ENCODE measurements at places on chromosomes 7 and 10.
A peak's percentile ranks its signal among the peaks of the same experiment; 100 is the strongest.

DNA sequence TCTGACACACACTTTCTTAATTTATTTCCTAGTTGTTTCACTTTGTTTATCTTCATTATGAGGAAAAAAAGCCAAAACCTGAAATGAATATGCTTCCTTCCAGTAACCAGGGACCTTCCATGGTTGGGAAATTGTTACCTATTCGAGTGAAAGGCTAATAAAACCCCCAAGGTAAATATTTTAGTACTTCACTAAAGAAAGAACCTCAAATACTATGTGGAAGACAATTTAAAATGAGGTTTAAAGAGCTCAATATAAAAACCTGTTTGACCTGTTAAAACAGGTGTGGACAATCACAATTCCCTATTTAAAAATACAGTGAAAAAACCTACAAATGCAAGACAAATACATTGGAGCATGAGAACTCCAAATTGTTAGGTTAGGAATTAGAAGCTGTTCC, 192.6 kb downstream of the CFTR start:
- no peaks in the 10 kb centered on the region for H3K4me1 ChIP-seq
- H3K27me3 ChIP-seq: no peaks in the 10 kb centered on the region
- no peak overlapping the region for H3K27ac ChIP-seq
- DNase-seq: no peak
- no peak overlapping the region for H3K4me3 ChIP-seq

GRCh38 chr10:126080879-126081411, 184.6 kb downstream of the FANK1 start:
- no peaks in the 10 kb centered on the region for H3K4me1 ChIP-seq
- no peak for DNase-seq
- peak overlapping the region; percentile 7 for H3K4me3 ChIP-seq
- H3K36me3 ChIP-seq: no peaks in the 10 kb centered on the region
- no peaks in the 10 kb centered on the region for H3K27me3 ChIP-seq

DNA sequence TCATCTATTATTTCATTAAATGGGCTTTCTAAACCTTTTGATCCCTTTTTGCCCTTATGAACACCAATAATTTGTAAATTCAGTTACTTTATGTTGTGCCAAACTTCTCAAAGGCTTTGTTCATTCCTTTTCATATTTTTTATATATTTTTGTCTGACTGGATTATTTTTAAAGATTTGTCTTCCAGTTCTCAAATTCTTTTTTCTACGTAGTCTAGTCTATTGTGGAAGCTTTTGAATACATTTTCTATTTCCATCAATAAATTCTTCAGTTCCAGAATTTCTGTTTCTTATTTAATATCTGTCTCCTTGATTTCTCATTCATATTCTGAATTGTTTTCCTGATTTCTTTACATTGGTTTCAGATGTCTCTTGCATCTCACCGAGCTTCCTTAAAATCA, 108.2 kb downstream of the CTNNA3 start:
- H3K4me1 ChIP-seq: no peaks in the 10 kb centered on the region
- no peak overlapping the region for H3K27ac ChIP-seq
- no peaks in the 10 kb centered on the region for H3K27me3 ChIP-seq
- no peak for DNase-seq

DNA sequence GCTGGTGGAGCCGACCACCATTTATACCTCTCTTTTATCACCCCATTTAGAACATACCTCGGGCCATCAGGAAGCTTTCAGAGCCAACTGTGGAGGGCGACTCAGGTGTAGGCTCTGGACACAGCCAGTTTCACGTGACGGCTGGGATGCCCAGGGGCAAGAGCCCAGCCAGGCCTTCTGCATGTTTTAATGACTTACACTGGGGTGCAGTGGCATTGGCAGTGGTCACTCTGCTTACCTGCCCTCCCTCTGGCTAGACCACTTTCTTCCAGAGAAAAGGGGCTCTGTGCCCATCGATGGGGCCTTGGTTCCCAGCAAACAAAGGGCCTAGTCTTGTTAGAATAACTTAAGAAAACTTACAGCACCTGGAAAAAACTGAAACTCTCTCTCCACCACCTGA, 50.0 kb downstream of the PNLIPRP2 start:
- no peaks in the 10 kb centered on the region for H3K4me1 ChIP-seq
- H3K36me3 ChIP-seq: no peaks in the 10 kb centered on the region
- DNase-seq: no peak
- no peak overlapping the region for H3K27ac ChIP-seq
- no peak overlapping the region for H3K4me3 ChIP-seq

GRCh38 chr7:44964384-44964830, 14.4 kb downstream of the MYO1G start:
- DNase-seq: no peak
- no peak overlapping the region for H3K4me3 ChIP-seq
- peaks cover 13% of the 10 kb centered on the region for H3K4me1 ChIP-seq
- H3K27me3 ChIP-seq: peaks cover 8% of the 10 kb centered on the region
- peaks cover 18% of the 10 kb centered on the region for H3K36me3 ChIP-seq

GRCh38 chr7:103569621-103570305, 123.8 kb upstream of the SLC26A5 start:
- no peaks in the 10 kb centered on the region for H3K4me1 ChIP-seq
- no peak overlapping the region for H3K4me3 ChIP-seq
- no peaks in the 10 kb centered on the region for H3K27me3 ChIP-seq
- no peak for DNase-seq
- H3K27ac ChIP-seq: no peak overlapping the region

GRCh38 chr10:120746001-120746777, 105.0 kb upstream of the WDR11 start:
- H3K27ac ChIP-seq: no peak overlapping the region
- no peak overlapping the region for H3K4me3 ChIP-seq
- no peaks in the 10 kb centered on the region for H3K4me1 ChIP-seq
- H3K36me3 ChIP-seq: no peaks in the 10 kb centered on the region
- no peaks in the 10 kb centered on the region for H3K27me3 ChIP-seq

GRCh38 chr7:67523713-67524112, 527.1 kb downstream of the TYW1 start:
- H3K27ac ChIP-seq: no peak overlapping the region
- H3K4me1 ChIP-seq: no peaks in the 10 kb centered on the region
- DNase-seq: no peak
- H3K36me3 ChIP-seq: no peaks in the 10 kb centered on the region
- H3K4me3 ChIP-seq: no peak overlapping the region

GRCh38 chr10:50396491-50397311, 145.4 kb upstream of the ASAH2 start:
- no peak overlapping the region for H3K4me3 ChIP-seq
- H3K27me3 ChIP-seq: no peaks in the 10 kb centered on the region
- no peak for DNase-seq
- H3K36me3 ChIP-seq: no peaks in the 10 kb centered on the region
- peaks cover 72% of the 10 kb centered on the region for H3K4me1 ChIP-seq

- no peak for DNase-seq
- no peaks in the 10 kb centered on the region for H3K36me3 ChIP-seq
- no peak overlapping the region for H3K27ac ChIP-seq
- no peaks in the 10 kb centered on the region for H3K27me3 ChIP-seq
- no peaks in the 10 kb centered on the region for H3K4me1 ChIP-seq
Measured at GRCh38 chr7:68813551-68814080, 784.7 kb upstream of the AUTS2 start.

Measured in lower lobe of right lung (tissue), 2 donors.